ENCODE measurements at places on chromosomes 1 and 21. TPM values are rescaled to one million over a fixed set of nuclear protein-coding genes. Genes with fewer than 3 reads are reported as not detected.

The BTBD19 gene
- 35.9 TPM for total RNA-seq

The MAP1LC3C gene
- not detected for total RNA-seq

The INSRR gene
- total RNA-seq, result not detected

The AMY1C gene
- total RNA-seq, result not detected

The AADACL4 gene
- total RNA-seq, result not detected

The BECN2 gene
- not detected for total RNA-seq

The NMNAT2 gene
- total RNA-seq, result not detected

The CCDC190 gene
- total RNA-seq, result not detected

The ANKRD45 gene
- not detected for total RNA-seq

The SLAMF7 gene
- 0.78 TPM for total RNA-seq

The WDR64 gene
- 0.67 TPM for total RNA-seq

DNA sequence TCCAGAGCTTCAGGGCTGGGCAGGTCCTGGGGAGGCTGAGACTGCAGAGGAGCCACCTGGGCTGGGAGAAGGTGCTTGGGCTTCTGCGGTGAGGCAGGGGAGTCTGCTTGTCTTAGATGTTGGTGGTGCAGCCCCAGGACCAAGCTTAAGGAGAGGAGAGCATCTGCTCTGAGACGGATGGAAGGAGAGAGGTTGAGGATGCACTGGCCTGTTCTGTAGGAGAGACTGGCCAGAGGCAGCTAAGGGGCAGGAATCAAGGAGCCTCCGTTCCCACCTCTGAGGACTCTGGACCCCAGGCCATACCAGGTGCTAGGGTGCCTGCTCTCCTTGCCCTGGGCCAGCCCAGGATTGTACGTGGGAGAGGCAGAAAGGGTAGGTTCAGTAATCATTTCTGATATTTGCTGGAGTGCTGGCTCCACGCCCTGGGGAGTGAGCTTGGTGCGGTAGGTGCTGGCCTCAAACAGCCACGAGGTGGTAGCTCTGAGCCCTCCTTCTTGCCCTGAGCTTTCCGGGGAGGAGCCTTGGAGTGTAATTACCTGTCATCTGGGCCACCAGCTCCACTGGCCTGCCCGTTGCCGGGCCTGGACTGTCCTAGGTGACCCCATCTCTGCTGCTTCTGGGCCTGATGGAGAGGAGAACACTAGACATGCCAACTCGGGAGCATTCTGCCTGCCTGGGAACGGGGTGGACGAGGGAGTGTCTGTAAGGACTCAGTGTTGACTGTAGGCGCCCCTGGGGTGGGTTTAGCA is 9.3 kb downstream of the MYBPH start:
- DNase-seq, result no peak
- no peaks in the 10 kb centered on the region for H3K27me3 ChIP-seq
- H3K4me1 ChIP-seq, result no peaks in the 10 kb centered on the region
- H3K36me3 ChIP-seq, result no peaks in the 10 kb centered on the region

GRCh38 chr1:29629401-29629800 is 393.1 kb downstream of the PTPRU start:
- H3K27me3 ChIP-seq, result no peaks in the 10 kb centered on the region
- no peak overlapping the region for H3K27ac ChIP-seq
- no peaks in the 10 kb centered on the region for H3K36me3 ChIP-seq
- H3K4me3 ChIP-seq, result no peak overlapping the region
- no peak for DNase-seq
- no peaks in the 10 kb centered on the region for H3K4me1 ChIP-seq

DNA sequence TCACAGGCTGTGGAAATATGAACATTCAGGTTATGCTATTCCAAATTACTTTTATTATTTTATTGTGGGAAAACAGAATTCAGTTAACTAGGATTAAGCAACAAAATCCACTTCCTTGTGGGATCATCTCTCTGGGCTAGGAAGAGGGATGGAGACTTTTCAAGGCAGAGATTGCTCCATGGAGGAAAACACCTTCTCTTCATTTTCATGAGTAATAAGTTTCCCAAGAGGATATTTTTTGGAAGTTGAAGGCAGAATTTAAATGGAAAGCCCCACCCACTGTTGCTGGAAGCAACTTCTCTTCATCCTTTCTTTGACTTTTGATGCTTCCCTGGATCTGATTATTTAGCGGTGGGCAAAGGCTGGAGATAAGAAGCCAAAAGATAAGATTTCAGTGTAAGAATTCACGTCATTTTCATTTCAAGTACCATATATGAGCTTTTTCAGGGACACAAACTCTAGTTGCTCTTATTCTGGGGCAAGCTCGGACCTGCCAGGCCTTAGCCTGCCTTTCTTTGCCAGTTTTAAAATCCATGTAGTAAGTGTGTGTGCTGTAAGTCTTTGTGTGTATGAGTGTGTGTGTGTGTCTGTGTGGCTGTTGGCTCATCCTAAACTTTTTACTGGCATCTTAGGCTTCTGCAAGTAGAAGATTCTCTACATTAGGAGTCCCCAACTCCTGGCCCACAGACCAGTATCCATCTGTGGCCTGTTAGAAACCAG is 11.7 kb upstream of the IL24 start:
- DNase-seq, result no peak
- no peak overlapping the region for H3K4me3 ChIP-seq
- H3K27ac ChIP-seq, result no peak overlapping the region
- H3K27me3 ChIP-seq, result no peaks in the 10 kb centered on the region
- H3K36me3 ChIP-seq, result no peaks in the 10 kb centered on the region
- H3K4me1 ChIP-seq, result peaks cover 7% of the 10 kb centered on the region

DNA sequence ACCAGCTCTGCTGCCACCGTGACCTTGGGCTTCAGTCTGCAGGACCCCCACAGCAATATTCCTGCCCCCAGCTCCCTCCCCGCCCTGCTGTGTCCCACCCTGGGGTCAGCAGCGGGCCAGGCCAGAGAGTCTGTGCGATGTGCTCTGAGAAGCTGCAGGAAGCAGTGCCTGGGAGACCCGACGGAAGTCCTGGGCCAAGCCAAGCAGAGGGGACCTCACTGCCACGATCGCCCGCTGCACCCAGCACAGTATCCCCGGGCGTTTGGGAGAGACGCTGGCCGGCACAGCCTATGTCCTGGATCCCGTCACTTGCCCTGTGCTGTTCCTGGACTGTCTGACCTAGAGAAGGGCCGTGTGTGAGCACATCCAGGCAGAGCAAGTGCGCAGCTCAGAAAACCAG is 106.6 kb upstream of the TTC34 start:
- H3K4me1 ChIP-seq, result no peaks in the 10 kb centered on the region
- H3K4me3 ChIP-seq, result no peak overlapping the region
- H3K27me3 ChIP-seq, result no peaks in the 10 kb centered on the region
- H3K36me3 ChIP-seq, result no peaks in the 10 kb centered on the region
- DNase-seq, result no peak

GRCh38 chr1:234955107-234955731 is 173.4 kb downstream of the TOMM20 start:
- peaks cover 31% of the 10 kb centered on the region for H3K4me1 ChIP-seq
- no peak overlapping the region for H3K4me3 ChIP-seq
- H3K36me3 ChIP-seq, result no peaks in the 10 kb centered on the region
- H3K27ac ChIP-seq, result no peak overlapping the region
- DNase-seq, result peak; percentile 43
- no peaks in the 10 kb centered on the region for H3K27me3 ChIP-seq

- no peak overlapping the region for H3K27ac ChIP-seq
- no peak overlapping the region for H3K4me3 ChIP-seq
- H3K36me3 ChIP-seq, result no peaks in the 10 kb centered on the region
- no peaks in the 10 kb centered on the region for H3K4me1 ChIP-seq
- DNase-seq, result no peak
These were observed 8.0 kb downstream of the OLFML3 start for GRCh38 chr1:113987259-113987658.

DNA sequence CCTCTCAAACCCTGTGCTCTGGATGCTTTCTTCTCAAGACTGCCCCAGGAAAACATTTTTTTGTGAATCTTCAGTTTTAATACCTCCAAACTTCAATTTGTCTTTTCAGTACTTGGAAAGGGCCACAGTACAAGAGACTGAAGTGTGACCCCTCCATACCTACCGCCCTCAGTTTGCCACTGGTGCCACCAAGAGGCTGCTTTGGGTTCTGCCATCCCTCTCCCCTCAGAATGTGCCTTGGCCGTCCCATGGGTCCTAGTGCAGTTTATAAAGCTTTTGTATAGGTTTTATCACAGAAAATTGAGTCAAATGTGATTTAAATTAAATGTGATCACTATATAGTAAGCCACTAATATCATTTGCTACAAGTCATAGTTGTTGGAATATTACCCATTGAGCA is 60.8 kb upstream of the PGD start:
- no peaks in the 10 kb centered on the region for H3K4me1 ChIP-seq
- H3K4me3 ChIP-seq, result no peak overlapping the region
- H3K27ac ChIP-seq, result no peak overlapping the region
- peaks cover 30% of the 10 kb centered on the region for H3K36me3 ChIP-seq
- DNase-seq, result no peak

DNA sequence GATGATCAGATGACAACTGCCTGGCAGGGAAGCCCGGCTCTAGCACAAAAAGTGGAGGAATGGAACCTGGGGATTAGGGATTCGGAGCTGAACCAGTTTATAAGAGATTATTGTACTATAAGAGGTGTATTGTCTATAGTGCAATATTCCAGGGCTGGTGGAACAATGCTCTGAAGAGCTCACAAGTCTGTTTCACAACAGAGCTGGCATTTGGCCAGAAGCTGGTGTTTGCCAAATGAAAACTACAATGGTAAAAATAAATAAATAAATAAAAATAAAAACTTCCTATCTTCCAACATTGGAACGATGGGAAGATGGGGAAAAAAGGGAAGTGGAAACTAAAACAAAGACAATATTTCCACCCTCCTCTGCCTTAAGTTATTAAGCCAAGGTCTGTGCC is 73.5 kb downstream of the CHODL start:
- H3K36me3 ChIP-seq, result no peaks in the 10 kb centered on the region
- no peak overlapping the region for H3K4me3 ChIP-seq
- H3K4me1 ChIP-seq, result no peaks in the 10 kb centered on the region
- H3K27ac ChIP-seq, result no peak overlapping the region

DNA sequence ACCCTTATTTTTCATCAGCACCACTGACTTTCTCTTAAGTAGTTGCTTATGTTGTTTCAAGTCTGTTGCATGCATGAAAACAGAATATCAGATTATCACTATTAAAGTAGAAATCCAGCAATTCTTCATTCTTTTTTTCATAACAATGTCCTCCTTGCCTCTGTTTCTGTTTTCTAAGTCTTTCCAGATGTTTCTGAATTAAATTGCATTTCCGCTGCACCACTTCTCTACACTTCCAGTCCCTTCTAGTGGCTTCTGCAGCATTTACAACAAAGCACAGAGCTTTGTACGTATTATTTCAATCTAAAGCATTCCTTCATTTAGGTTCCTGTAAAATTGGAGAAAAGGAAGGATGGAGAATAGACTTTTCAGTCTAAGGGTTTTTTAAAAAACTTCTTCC is 42.4 kb downstream of the PATJ start:
- no peaks in the 10 kb centered on the region for H3K27me3 ChIP-seq
- no peak for DNase-seq
- peaks cover 29% of the 10 kb centered on the region for H3K4me1 ChIP-seq

DNA sequence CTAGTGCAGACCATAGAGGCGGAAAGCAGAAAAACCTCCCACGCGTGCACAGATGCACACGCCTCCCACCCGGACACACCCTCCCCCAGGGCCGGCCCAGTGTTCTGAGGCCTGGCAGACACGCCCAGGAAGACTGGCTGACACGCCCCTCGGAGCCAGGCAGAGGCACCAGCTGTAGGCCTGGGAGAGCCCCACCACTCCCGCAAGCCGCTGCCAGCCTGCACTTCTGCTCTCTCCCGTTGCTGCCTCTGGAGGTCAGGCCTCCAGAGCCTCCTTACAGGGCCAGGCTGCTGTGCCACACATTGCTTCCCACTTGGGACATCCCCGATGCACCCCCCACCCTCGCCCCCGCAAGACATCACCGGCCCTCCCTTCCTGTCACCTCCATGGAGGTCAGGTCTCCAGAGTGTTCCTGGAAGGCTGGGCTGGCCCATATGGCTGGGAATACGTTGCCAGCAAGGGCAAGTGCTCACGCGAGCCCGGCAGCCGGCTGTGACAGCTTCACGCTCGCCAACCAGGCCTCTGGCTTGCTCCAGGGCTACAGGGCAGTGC is 40.4 kb downstream of the CASZ1 start:
- no peak overlapping the region for H3K27ac ChIP-seq
- peak; percentile 83 for DNase-seq
- H3K36me3 ChIP-seq, result no peaks in the 10 kb centered on the region
- no peak overlapping the region for H3K4me3 ChIP-seq

DNA sequence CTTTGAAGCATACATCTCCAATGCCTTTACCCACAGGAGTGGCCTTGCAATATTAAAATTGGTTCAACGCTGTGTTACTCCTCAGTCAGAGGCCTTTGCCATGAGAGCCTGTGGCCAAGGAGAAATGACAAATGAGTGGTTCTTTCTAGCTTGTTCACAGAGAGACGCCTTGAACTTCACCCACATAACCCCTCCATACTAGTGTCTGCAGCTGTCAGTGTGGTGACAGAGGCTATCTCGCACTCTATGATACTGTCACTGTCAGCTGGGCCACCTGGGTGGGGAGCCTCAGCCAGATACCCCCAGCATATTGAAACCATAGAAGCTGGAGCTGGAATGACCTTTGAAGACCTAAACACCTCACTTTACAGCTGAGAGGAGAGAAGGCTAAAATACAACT is 57.4 kb upstream of the LBR start:
- no peak for DNase-seq
- no peak overlapping the region for H3K4me3 ChIP-seq
- H3K36me3 ChIP-seq, result no peaks in the 10 kb centered on the region
- H3K27ac ChIP-seq, result no peak overlapping the region

Measured in CD4-positive, alpha-beta T cell (primary cell).